AG08396 (cell line): ENCODE measurements at places on chromosomes 6 and 20.

DNA sequence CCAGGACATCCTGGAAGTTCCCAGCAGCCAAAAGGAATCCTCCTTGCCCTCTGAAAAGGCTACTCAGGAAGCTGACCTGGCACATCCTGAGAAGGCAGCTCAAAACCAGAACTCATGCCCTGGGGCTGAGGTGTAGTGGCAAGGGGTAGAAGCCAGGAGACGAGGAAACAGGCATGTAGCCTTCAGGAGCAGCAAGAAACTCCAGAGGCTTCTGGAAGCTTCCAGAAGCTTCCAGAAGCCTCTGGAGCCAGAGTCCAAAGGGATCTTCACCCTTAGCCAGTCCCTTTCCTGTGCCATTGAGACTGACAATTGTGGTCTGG is 43.9 kb downstream of the BMP7 start:
- no peak for DNase-seq

- DNase-seq, result no peak
Measured at GRCh38 chr6:104956731-104957294, at the start of gene LIN28B. Gene LIN28B (plus strand): TSS chr6:104957107. CDS start chr6:104957251, 144 bp downstream.

GRCh38 chr20:13632431-13632830 is 6.3 kb downstream of the TASP1 start:
- no peak for DNase-seq

DNA sequence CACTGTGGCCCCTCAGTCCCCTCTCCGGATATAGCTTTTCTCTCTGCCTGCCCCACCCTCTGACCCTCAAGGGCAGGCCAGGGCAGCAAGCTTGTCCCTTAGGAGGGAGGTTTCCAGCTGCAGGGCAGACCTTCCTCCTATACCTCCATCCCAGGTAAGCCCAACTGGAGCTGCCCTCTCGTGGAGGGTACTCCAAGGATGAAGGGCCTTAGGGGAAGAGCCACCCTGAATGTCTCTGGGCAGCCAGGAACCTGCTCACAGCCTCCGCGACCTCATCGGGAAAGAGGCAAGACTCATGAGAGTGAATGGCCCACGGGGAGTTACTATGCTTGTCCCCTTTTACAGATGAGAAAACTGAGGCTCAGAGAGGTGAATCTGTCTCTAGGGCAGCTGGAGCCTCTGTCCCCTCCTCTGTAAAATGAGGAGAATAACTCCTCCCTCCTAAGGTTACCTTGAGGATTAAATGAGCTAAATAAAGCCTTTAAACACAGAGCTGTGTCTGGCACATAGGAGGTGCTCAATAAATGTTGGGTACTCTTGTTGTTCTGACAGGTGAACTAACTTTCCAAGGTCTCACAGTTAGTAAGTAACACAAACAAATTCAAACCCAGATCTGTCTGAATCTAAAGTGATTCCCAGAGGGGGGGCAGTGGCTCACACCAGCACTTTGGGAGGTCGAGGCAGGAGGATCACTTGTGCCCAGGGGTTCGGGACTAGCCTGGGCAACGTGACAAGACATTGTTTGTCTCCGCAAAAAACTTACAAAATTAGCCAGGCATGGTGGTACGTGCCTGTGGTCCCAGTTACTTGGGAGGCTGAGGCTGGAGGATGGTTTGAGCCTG is 12.1 kb downstream of the SRXN1 start:
- no peak for DNase-seq

GRCh38 chr20:8166730-8167129 is 34.7 kb downstream of the PLCB1 start:
- DNase-seq, result no peak

DNA sequence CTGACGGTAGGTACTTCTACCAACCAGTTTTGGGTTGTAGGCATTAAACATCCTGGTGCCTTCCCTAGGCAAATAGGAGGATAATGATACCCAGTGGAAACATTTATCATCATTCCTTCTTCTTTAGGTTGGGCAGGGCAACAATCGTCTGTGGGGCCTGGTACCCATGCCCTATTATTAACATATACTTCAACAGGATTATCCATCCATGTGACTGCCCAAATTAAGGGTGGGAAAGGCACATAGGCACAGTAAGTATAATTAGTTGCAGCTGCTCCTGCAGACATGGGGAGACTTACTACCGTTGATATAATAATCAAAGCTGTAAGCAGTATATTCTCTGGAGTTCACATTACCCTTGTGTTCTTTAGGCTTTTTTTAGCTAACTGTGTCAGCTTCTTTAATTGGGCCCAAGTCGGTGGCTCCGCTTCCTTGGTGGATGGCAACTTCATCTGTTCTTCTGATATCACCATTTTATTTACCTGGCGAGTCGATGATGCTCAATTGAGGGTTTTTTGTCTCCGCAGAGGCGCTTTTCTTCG is 16.8 kb downstream of the RPL7L1 start:
- DNase-seq, result no peak

GRCh38 chr6:131910956-131911355 is 40.2 kb downstream of the CCN2 start:
- DNase-seq, result no peak

DNA sequence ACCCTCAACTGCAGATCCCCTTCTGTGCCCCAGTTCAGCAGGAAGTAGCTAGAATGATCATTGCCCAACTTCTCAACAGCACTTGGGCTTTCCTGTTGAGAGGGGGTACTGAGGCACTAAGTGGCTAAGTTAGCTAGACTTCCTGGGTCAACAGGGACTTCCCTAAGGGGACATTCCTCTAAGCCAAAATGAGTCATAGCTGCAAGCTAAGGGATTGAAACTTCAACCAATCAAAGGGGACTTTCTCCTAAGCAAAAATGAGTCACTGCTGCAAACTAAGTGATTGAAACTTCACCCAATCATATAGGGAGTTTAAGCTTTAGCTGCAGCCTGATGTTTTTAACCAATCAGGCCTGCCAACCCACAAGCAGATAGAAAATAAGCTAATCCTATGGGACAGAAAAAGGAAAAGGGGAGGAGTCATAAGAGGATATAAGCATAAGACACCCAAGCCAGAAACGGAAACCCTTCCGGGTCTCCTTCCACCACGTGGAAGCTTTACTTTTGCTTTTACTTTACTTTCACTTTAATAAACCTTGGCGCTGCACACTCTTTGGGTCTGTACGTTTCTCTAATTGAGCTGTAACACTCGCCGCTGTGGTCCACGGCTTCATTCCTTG is 659.0 kb upstream of the HS3ST5 start:
- no peak for DNase-seq

- DNase-seq, result no peak
Measured at GRCh38 chr20:58072695-58073671, 155.5 kb downstream of the ANKRD60 start.

GRCh38 chr20:36847710-36848040 is 28.3 kb upstream of the TLDC2 start:
- DNase-seq, result no peak

GRCh38 chr20:32358632-32358882 is 426 bp downstream of the ASXL1 start:
- no peak for DNase-seq

DNA sequence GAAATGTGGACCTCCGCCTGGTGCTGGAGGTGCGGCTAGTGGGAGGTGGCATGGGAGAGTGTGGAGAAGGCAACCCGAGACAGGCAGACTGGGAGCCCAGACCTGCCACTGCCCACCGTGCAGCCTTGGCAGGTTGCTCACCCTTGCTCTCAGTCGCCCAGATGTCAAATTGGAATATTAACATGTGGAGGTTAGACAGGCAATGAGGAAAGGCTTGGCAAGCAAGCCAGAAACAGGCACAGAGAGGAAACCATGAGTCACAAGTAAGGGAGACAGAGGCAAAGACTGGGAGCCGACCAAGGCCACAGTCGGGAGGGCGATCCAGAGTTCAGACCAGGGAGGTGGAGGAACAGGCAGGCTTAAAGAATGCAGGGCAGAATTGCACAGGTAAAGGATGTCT is 178.2 kb downstream of the FOXC1 start:
- DNase-seq, result peak; percentile 70

DNA sequence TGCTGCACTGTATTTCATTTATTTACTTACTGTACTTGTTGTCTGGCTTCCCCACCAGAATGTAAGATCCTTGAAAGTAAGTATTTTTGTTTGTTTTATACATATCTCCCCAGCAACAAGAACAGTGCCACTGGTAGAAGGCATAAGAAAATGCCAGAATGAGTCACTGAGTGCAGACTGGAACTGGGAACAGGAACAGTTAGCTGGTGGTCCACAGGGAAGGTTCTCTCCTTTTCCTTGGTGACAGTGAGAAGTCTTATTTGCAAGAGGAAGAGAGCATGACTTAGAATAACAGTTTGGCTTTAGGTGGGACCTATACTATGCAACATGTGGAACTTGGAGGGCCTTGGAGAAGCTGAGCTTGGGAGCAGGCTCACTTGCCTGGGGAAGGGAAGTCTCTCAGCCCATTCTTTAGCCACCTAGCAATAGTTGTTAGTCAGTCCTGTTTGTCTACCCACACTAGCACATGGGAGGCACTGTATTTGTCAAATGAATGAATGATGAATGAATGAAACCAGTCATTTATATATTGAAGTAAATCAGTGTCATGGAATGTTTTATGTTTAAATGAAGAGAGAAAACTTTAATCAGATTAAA is 203.5 kb downstream of the KCNQ5 start:
- DNase-seq, result peak; percentile 21

GRCh38 chr20:10521068-10521831 is 86.1 kb downstream of the SLX4IP start:
- DNase-seq, result peak; percentile 41

- DNase-seq, result peak; percentile 80
Measured at GRCh38 chr6:31901415-31901952, 402 bp downstream of the ZBTB12 start.

GRCh38 chr6:37536491-37537190 is 36.9 kb upstream of the CCDC167 start:
- DNase-seq, result no peak

DNA sequence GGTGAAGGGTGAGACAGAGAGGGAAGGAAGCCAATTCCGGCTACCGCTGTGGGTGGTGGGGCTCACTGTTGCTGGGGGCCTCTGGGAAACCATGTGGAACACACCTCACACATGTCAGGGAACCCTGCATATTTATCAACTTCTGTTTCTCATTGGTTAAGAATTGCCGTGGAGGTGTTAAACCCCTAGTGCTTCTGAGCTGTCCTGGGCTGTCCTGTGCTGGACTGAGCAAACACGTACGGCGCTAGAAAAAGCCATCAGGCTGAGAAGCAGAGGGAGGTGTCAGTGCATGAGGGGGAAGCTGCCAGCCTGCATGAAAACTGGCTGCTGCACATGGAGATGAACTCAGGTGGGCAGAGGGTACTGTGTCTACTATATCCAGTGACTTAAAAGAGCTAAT is 103.9 kb upstream of the JAG1 start:
- DNase-seq, result no peak

DNA sequence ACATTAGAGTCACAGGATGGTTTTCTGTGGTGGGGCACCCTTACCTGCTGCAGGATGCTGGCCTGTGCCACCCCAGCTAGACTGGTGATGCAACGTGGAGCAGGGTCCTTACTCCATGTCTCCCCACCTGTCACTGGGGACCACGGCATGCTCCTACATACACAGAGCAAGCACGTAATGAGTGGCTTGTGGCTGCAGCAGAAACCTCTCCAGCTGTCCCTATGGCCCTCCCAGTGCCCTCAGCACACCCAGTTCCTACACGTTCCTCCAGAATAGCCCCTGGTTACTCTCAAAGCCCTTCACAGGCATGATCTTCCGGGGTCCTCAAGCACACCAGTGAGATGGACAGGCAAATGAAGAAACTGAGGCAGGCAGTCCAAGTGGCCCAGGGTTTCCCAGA is 3.2 kb upstream of the LSM14B start:
- no peak for DNase-seq

- DNase-seq, result no peak
Measured at GRCh38 chr6:137911675-137912191, 44.7 kb downstream of the TNFAIP3 start.

- peak; percentile 58 for DNase-seq
Measured at GRCh38 chr6:163828038-163828795, 413.7 kb downstream of the QKI start.

GRCh38 chr20:17863577-17864292 is 104.9 kb downstream of the SNX5 start:
- DNase-seq, result no peak

DNA sequence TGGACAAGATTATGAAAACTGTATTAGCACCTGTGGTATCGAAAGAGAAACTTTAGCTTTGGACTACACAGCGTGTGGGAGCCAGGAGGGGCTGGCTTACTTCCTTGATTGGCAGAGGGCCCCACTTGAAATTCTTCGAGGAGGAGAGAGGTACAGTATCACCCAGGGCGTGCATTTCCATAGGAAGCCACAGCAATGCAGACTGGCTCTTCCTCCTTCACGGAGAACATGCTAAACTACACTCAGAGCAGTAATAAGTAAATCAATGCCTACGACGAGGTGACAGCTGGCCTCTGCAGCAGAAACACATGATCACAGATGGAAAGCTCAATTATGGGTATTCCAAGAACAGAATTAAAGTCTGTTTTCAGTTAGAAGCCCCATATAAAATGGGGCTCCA is 44.2 kb downstream of the MYLK4 start:
- no peak for DNase-seq

GRCh38 chr20:61982191-61982950 is 83.3 kb downstream of the TAF4 start:
- no peak for DNase-seq

DNA sequence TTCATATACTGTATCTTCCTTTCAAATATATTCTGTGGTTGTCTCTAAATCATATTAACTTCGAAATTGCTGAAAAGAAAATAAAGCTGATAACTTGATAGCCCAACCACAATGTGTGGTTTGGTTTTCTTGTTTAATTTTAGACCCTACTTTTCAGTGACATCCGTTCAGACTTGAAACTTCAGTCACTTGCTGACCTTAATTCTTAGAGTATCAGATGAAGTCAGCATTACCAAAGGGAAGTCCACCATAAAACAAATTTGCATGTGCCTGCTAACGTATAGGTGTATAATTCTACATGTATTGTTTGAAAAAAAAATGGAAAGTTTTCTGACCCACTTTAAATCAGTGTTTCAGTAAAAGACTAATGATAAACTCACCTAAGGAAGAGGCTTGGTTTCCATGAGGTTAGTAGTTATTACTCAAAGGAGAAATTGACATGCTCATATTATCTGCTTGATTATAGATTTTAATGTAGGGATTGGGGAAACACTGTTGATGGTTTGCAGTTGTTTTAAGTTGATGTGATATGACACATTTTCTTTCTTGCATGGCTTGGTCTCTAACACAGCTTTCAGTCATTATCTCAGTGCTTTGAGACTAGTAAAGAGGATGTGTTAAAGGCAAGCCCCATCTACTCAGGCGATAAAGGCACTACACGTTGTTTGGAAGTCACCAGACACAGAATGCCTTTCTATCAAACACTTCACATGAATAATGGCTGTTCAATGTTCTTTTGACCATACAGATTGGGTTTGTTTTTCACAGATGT is 5.2 kb upstream of the IL17A start:
- no peak for DNase-seq

DNA sequence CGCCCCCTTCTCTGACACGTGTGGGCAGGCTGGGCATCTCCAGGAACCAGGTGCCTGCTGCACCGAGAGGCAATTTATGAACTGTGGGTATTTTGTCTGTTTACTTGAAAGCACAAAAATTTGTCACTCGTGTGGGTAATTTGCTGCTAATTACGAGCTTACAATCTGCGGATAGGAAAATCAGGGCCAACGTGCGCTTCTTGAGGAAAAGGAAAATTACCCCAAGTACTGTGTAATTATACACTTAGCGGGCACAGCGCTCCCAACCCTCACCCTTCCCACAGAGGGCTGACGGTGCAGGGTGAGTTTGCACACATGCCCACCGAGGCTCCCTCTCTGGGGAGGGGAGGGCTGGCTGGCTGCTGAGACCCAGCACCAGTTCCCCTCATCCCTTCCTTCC is 25.3 kb upstream of the MDGA1 start:
- DNase-seq, result no peak
